ENCODE measurements at places on chromosomes 4 and X.

DNA sequence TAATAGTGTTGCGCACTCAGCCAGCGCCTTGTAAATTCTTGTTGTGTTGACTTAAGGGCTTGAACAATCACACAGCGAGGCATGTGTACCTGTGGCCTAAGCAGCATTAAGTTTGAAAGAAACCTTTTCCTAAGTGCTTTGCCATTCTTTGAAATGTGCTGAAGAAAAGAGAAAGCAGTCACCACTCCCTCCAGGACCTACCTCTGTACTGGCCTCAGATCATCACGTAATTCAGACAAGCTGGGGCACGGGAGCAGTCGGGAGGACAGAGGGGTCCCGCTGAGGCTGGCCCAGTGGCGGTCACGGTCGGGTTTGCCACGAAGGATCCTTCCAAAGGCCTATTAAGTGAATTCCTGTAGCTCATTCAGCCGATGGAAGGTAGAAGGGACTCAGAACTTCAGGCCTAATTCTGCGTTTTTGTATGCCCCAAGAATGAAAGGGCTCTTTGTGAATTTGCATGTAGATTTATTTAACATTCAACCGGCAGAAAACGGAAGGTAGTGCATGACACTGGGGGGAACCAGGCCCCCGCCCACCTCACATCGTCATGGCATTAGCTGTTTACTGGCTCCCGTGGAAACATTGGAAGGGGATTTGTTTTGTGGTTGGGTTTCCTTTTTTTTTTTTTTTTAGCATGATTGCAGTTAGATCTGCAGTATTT is 106.3 kb downstream of the TRAPPC11 start:
- DNase-seq, result no peak

- DNase-seq, result no peak
These were observed 171.8 kb upstream of the CLNK start for GRCh38 chr4:10856271-10856782.

DNA sequence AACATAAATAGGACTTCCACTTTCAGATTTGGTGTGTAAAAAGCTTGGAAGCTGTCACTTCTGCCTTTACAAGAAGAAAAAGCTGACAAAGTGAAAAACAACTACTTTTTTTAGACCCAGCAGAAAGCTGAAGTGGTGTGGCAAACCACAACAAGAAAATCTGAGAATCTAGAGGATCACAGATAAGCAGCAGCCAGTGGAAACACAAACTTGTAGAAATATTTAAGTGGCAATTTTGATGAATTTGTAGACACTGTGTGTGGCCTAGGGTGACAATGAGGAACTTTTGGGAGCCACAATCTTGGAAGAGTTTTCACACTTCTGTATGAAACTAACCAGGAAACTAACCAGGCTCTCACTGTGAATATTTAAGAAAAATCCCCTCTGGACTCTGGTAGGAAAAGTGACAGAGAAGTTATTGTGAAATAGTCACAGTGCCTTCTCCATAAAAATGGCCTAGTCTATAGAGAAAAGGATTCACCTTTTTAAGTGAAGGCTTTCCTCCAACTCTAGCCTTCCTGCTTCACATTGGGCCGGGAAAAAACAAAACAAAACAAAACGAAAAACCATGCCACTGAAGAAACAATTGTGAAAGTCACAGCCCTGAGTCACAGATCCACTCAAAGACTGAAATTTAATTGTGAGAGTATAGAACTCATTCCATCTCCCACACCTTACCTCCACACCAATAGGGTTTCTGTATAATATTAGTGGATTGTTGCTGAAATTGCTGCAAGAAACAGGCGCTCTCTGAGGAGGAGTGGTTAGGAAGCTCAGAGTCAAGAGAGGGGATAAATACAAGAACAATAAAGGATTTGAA is 26.7 kb upstream of the GUCY1A1 start:
- DNase-seq, result no peak

GRCh38 chrX:118528071-118528737 is 32.6 kb downstream of the DOCK11 start:
- DNase-seq, result no peak

DNA sequence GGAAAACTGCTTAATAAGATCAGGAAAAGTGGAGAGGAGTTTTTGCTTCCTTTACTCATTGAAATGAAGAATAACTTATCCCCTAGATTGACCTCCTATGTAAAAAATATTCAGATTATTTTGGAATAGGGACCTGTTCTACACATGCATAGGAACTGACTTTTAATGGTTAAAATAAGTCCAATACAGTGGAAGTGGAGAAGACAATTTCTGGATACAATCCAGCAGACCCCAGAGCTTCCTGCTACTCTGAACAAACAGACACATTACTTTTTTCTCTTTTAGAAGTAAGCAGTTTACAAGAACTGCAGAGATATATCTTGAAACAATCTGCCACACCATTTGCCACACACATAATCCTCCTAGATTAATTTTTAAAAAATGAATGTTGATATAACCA is 129.7 kb downstream of the PPA2 start:
- no peak for DNase-seq

DNA sequence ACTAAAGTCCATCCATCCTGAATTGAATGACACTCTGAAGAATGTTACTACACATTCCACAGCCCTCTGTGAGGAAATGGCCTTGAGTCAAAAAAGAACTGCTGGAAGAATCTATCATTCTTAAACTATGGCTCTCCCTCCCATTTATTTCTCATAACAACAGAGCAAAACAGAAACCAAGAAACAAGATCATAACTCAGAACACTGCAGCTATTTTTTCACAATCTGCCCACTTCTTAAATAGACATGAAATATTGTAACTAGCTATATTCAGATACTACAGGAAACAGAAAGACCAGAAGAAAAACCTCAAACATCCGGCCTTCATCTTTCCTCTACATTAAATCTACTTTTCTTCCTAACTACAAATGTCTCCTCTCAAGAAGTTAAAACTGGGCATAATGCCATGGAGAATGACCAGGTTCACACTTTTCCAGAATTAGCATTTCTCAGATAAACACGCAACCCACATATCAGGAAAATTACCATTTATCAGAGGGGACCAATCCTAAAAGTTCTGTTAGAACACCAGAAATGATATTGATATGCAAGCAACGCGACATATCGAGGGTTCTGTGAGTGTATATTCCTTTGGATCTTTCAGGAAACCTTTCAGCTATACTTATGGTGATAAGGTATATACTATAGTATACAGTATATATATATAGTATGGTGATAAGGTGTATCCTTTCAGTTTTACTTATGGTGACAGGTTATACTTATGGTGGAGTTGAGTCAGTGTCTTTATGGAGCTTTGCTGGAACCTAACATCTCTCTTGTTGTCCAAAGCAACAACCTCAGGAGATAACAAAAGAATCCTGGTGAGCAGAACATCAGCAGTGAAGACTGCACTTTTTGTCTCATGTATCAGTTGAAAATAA is 60.4 kb upstream of the IRF2 start:
- no peak for DNase-seq

DNA sequence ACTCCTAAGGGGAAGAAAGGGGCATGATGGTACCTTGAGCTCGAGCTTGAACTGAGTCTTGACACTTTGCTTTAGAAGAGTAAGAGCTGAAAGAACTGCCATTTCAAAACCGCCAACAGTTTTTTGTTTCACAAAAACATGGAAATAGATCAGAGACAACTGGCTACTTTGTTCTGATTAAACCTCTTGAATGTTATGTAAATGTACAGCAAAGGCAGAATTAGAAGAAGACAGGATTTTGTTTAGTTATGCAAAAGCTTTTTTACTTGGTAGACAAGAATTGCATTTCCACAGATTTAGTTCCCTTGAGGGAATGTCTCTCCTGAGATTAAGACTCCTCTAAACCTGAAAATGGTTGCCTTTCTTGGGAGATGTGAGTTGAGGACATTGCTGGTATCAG is 33.3 kb upstream of the STPG2 start:
- DNase-seq, result no peak

DNA sequence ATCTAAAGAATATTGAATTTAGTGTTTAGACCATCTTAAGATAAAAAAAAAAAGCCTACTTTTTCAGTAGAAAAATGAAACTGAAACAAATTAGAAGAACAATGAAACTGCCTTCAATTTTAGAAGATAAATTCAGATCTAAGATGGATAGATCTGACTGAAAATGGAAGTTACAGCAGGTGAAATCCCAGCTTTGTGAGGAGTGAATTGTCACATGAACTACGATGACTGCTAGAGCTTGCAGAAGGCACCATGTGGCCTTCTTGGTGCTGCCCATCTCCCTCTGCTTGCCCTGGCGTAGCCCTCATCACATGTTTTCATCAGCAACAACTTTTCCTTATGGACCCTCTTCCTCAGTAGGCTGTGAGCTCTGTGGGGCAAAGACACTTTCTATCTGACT is 51.4 kb upstream of the EMCN start:
- no peak for DNase-seq

- no peak for DNase-seq
These were observed 992.7 kb upstream of the HS3ST1 start for GRCh38 chr4:12421364-12421763.
